ENCODE measurements at places on chromosomes 4 and X.
A peak's percentile ranks its signal among the peaks of the same experiment; 100 is the strongest.

GRCh38 chrX:147635186-147635585 is 276.5 kb upstream of the FMR1 start:
- DNase-seq = no peak

DNA sequence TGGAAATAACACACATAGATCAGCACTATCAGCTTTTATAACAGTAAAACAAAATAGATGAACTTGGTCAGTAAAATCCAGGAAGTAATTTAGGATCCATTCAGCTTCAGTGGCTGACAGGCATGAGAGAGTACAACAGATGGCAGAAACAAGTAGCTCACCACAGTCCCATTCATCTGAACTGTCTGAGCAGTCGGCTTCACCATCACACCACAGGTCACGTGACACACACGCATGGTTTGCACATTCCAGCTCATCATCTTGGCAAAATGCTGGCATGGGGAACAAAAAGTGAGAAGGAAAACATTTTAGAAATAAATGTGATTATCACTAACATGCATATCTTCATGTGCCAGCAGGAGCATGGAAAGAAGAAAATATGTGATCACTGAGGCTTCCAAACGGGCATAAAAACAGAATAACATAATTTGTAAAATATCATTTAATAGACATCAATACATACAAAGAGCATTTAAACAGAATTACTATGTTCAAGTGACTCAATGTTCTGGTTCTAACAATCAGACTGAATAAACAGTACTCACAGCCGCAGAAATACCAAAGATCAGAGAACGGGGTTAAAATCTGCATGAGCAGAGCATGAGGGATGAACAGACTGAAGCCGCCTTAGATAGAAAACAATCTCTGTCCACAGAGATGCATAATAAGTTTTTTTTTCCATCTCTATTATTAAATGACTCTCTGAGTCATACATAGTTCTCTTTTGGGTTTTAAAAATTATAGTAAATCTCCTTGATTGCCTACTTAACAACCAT is 158.1 kb downstream of the ATP10D start:
- no peak for DNase-seq

GRCh38 chr4:185743722-185744487 is 68.1 kb downstream of the SORBS2 start:
- no peak for DNase-seq

DNA sequence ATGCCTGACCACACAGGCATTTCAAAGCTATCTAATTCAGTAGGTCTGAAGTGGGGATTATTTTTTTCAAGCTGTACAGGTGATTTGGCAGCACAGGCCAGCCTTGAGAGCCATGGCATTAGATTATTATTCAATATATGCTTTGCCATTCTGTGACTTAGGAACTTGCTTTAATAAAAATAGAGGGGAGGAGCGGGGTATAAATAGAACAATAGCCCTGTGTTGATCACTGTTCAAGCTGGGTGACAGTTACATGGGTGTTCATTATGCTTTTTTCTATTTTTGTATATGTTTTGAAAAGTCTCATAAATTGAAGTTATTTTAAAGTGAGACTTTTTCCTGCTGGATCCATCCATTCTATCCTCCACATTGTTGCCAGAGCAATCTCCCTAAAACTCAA is 20.3 kb downstream of the HUWE1 start:
- no peak for DNase-seq

DNA sequence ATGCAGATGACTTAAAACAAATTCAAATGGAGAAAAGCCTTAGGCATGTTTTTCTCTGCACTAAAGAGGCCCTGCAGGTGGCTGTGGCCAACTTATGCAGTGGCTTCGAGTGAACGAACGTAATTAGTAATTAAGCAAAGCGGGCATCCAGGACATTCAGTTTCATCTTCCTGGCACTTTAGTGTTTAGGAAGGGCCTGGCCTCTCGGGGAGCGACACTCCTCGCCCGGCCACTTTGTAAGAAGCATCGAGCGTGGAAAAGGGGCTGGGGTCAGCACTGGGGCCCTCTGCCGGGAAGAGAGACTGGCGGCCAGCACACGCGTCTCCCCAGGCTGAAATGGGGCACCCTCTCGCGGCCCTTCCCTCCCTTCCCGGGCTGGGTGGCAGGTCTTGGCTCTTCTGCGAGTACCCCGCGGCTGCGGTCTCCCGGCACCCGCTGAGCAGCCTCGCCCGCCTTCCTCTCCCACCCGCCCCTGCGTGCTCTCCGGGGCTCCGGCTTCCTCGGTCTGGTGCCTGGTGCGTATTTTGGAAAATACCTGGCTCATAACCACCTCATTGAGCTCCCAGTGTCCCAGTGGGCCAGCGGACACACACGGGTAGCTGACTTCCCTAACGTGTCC is 677 bp upstream of the CYP4V2 start:
- DNase-seq = peak; percentile 56

- DNase-seq = no peak
These were observed 4.4 kb upstream of the APBB2 start for GRCh38 chr4:41218703-41219102.

- no peak for DNase-seq
These were observed 10.4 kb upstream of the DCLK2 start for GRCh38 chr4:150067859-150068258.

DNA sequence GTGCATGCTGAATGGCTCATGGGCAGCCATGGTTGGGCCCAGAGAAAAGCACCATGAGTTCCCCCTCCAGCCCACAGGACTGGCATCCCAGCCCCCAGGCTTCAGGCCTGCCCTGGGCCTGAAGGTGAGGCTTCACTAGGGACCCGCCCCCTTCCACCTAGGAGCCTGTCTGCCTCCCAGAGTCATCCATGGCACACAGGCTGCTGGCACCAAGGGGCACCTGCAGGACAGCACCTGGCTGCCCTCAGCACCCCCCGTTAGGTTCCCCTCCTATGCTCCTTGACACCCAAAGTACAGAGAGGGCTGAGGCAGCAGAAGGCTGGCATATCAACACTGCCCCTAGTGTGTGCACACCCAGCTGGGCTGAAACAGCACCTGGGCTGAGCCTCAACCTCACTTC is 566.7 kb upstream of the PCDH7 start:
- no peak for DNase-seq

DNA sequence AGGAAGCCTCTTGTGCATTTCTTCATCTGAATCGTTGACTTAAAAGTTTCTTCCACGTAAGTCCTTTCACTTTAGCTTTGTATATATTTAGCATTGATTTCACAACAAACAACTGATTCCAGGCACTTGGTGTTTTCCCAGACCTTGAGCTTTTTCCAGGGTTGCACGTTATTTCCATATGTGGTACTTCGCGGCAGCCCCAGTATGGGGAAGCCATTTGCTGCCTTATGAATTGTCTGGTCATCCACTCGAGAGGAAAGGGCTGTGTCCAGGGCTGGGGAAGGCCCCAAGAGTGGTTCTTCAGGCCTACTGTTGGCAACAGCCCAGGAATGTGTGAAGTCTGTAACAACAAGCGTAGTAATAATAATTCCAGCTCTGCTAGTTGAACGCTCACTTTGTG is 2.8 kb upstream of the TLR8 start:
- no peak for DNase-seq

- no peak for DNase-seq
These were observed 135.3 kb upstream of the VCX2 start for GRCh38 chrX:8306291-8306925.

GRCh38 chr4:18069810-18070209 is 48.3 kb upstream of the LCORL start:
- DNase-seq = no peak

GRCh38 chr4:154143720-154144119 is 347.9 kb downstream of the DCHS2 start:
- no peak for DNase-seq

DNA sequence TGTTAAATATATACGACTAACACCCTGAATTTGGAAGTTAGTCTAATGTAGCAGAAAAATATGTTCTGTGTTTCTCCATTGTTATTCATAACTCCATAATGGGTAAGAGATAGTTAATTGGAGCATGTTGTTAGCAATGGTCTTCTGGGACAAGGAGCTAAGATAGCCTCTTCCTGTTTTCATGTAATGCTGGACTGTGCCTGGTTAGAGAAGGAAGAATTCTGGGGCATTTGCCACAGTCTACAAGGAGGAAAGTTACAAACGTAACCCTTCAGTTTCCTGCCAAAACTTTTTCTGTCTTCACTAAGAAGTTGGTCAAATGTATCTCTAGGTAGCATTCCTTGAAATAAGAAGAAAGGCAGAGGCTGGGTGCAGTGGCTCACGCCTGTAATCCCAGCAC is 5.8 kb downstream of the PRDX4 start:
- DNase-seq = no peak

DNA sequence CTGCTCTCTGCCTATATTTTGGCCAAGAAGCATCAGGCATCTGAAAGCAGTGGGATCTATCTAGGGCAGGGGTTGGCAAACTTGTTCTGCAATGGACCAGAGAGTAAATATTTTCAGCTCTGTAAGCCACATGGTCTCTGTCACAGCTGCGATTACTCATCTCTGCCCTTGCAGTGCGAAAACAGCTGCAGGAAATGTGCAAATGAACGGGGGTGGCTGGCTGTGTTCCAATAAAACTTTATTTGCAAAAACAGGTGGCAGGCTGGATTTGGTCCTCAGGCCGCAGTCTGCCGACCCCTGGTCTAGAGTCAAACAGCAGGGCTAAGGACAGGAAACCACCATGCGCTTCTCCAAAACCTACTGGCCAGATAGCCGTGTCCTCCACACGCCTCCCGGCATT is 48.6 kb downstream of the ACOX3 start:
- DNase-seq = no peak

- no peak for DNase-seq
These were observed 3.7 kb downstream of the ATP6AP1 start for GRCh38 chrX:154432210-154432609.

- peak; percentile 21 for DNase-seq
These were observed 464 bp downstream of the RAP1GDS1 start for GRCh38 chr4:98261405-98262291.

DNA sequence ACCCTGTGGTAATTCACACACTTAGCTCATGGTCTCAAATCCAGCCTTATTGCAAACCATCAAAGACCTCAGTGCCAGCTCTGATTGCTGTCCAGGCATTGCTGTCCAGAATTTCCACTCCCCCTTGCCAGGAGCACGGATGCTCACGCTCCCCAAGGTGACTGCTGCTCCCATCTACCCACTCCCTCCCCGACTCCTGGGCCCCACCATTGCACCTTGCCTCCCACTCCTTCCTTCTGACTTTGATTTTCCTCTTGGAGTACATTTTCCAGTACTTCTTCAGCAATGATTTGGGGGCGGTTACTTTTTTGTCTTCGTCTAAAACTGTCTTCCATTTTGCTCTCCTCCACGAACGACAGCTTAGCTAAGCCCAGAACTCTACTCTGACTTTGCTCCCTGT is 11.5 kb downstream of the ZFYVE28 start:
- DNase-seq = no peak

GRCh38 chr4:170339522-170339921 is 249.8 kb upstream of the AADAT start:
- no peak for DNase-seq

DNA sequence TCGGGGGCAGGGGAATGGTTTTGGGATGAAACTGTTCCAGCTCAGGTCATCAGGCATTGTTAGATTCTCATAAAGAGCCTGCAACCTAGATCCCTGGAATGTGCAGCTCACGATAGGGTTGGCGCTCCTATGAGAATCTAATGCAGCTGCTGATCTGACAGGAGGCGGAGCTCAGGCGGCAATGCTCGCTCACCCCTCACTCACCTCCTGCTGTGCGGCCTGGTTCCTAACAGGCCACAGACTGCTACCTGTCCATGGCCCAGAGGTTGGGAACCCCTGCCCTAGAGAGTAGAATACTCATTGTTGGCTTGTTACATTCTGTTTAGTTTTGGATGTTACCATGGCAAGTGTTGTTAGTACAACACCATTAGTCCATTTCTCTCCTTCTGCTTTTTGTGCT is 40.8 kb upstream of the STX18 start:
- DNase-seq = no peak

DNA sequence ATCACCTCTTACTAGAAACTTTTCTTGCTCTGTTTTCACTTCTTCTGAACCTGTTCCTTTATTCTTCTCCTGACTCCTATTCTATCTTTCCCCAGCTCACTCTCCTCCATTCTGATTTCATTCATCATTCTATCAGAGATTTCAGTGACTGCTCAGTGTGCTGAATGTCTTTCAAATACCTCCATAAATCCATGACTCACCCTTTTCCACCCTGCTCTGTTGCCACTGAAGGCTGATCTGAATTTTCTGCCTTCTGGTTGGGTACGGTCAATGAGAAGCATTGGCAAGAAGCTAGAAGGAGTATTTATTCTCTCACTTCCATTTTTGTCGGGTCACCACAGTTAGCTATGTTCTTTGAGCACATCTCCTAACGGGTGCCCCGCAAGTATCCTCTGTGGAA is 265.9 kb downstream of the CBLL2 start:
- no peak for DNase-seq

DNA sequence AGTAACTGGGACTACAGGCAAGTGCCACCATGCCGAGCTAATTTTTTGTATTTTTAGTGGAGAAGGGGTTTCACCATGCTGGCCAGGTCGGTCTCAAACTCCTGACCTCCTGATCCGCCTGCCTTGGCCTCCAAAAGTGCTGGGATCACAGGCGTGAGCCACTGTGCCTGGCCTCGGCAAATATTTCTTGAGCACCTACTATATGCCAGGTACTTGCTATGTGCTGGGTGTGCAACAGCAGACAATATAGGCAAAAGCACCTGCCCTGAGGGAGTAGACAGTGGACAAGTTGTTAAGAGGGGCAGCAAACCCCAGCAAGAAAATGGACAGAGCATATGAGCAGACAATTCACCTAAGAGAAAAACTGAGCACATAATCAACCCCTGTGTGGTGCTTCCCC is 51.0 kb upstream of the CDKN2AIP start:
- DNase-seq = no peak

- no peak for DNase-seq
These were observed 160.0 kb upstream of the NHS start for GRCh38 chrX:17214962-17215361.

GRCh38 chr4:36794716-36795115 is 449.8 kb upstream of the NWD2 start:
- DNase-seq = no peak

- DNase-seq = no peak
These were observed 85.5 kb downstream of the CAMK2D start for GRCh38 chr4:113675731-113676697.

DNA sequence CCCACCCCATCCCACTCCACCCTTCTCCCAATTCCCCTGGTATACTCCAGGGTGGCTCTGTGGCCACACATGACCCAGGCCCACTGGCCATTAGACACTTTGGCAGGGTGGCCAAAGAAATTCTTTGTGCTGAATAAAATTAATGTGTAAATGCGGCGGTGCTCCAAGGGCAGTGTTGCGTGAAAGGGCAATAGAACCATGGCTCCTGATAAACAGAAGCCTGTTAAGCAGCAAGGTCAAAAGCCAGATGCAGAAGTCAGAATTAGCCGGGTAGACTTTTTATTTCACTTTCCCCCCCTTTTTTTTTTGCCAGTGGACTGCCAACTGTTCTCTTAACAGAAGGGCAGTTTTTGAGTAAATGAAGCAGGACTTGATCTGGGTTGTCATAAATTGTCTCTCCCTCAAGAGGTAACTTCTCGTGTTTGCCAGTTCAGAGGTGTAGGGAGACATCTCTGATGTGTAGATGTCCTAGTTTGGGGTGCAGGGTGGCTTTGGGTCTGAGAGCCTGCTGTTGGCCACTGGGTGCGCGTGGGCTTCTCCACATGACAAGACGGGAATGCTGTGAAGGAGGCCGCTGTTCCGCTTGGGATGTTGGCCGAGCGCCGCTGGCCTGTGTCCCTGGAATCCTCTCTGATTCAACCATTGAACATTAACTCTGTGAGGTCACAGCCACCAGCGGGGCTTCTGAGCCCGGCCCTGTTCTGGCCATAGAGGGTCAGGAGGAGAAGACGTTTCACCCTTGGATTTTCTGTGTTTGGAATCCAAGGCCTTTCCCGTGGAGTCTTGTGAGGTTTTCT is 139.5 kb downstream of the TBL1X start:
- DNase-seq = no peak
